Stimulated activated CD8-positive, alpha-beta memory T cell treated with anti-CD3 and anti-CD28 coated beads, Interleukin-15, amount 100 ng/mL, for 24 hours (primary cell): ENCODE measurements at places on chromosomes 7 and 10.

DNA sequence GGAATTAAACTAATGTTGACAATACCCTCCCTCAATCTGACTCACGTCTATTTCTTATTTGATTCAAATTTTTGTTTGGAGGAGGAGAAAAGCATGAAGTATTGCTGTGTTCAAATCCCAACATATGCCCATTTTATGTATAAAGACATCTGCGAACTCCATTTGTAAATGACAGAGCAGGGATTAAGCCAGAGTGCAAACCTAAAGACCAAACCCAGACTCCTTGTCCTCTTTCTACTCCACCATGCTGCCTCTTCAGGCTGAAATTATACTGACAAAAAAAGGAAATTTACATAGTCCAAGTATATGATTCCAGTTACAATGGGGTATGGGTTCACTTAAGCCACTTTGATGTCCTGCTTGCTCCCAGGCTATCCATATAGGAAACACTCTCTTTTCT lies 383.1 kb downstream of the ADRA2A start:
- DNase-seq: no peak

GRCh38 chr7:42014625-42015618 lies 222.1 kb downstream of the GLI3 start:
- no peak for DNase-seq

DNA sequence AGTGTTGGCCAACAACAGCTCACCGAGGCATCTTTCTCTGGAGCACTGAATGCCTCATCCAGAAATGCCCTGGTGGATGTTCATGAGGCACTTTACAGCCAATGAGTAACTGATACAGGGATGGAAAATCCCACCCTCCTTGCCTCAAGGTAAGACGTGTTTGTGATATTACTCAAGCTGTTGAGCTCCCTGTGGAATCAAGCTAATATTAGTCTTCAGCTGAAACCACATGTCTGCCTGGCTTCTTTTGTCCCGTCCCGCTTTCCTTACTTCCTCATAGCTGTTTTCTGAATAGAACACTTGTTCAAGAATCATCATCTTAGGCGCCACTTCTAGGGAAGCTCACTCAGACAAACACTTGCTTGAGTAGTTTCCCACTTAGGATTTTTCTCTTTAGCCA lies 422.4 kb downstream of the INHBA start:
- DNase-seq: no peak

- DNase-seq: no peak
These were observed 317.5 kb upstream of the SEMA3A start for GRCh38 chr7:84512055-84512454.

DNA sequence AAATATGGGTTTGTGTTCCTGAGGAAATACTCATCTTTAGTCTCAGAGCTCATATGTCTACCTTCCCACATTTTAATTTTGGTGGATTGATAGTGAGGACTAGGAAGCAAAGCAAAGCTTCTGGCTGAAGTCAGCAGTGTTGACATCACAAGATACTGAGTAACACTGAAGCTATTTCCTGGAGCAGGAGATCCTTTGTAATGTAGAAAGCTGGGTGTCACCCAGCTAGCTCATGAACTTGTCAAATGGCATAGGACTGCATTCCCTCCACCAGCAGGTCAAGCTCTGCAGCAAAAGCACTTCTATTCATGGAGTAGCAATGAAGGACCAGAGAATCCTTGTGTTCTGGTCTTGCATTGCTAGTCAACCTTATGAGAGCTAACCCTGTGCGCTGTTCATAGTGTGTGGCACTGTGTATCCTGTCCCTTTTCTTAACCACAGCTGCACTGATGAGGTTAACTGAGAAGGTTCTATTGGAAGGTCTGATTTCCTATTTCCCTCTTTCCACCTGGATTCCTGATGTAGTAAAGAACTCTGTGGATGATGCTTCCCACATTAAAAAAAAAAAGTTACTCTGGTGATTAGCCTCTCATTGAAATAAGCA lies 94.8 kb upstream of the ZNF804B start:
- no peak for DNase-seq

- no peak for DNase-seq
These were observed 361 bp upstream of the PLXDC2 start for GRCh38 chr10:19815731-19816410.

DNA sequence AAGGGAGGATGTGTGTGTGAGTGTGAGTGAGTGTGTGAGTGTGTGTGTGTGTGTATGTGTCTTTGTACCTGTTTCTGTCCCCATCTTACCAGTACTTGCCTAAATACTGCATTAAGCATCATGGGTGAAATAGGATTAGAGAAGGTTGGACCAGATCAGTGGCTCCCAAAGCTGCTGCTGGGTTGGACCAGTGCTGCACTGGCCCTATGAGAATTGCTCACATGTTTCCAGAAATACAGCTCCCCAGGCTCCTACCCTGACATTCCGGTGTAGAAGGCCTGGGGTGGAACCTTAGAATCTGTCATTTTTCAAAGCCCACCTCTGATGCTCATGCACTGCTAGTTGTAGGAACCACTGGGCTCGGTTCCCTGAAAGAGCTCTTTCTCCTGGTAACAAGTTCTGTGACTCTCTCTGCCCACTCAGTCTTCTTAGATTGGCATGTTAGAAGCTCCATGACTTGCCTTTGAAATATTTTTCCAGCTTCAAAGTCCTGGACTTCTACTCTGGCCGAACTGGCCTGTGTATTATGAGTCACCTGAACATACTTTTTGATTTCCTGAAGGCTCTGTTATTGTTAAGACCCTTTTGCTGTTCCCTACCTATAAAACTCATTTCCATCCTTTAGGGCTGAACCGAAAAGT lies 224.7 kb downstream of the CUX1 start:
- no peak for DNase-seq

GRCh38 chr7:110938165-110938564 lies 152.8 kb upstream of the LRRN3 start:
- no peak for DNase-seq

DNA sequence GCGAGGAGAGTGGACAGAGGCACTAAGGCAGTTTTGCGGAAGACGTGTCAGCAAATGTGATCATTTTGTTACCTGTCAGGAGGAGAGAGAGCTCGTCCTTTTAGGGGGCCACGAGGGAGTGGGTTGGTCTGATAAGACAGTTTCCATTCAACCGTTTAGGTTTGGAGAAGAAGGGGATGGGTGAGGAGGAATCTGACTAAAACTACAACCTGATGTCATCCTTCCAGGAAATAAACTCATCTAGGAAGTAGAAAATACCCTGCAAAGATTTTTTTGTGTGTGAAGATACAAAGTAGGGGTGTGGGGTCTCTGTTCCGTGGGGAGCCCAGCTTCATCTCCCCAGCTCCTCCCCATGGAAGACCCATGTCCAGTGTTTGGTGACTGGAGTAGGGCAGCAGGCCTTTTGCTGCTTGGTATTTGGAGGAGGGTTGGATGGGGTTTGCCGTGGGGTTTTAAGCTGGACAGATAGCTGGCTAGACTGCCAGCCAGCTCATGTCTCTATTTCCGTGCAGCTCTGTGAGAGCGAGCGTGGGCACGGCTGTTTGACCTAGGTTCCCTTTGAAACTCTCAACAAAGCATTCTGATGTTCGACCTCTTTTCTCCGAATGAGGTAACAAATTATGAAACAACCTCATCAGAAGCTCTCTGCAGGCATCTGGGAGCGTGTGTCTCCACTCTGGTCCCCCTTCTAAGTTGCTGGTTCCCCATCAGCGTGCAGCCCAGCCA lies 136.0 kb upstream of the TCF7L2 start:
- DNase-seq: no peak

DNA sequence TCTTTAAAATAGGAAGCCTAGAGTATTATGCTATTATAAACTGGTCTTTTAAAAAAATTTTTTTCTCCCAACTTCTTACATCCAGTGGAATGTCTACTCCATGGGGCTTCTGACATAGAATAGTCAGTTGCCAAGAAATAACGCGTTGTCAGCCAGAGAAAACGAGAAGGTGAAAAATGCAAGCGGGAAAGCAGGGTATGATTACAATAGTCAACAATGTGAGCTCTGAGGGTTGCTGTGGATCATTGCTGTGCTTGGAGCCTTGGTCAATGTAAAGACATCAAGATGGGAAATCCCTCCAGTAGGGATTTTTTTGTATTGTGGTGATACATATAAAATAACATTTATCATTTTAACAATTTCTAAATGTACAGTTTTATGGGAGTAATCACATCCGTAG lies 27.6 kb upstream of the PLPP4 start:
- no peak for DNase-seq

DNA sequence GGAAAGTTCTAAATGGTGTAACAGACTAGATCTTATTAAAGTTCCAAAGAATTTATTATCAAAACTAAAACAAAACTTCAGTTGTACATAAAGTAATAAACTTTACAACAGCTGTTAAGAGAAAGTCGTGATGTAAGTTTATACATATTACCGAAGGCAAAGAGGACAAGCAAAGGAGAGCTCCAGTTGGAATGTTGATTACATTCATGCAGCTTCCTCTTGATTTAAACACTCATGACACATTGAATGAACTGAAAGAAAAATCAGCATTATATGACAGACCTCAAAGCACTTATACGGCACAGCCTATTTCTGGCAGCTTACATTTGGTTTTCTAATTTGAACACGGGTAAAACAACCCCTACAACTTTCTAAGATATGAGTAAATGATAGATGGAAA lies 13.6 kb downstream of the SRI start:
- no peak for DNase-seq

- no peak for DNase-seq
These were observed 28.2 kb downstream of the PTPRE start for GRCh38 chr10:127935071-127935561.

- DNase-seq: no peak
These were observed 519.1 kb upstream of the AUTS2 start for GRCh38 chr7:69078997-69079769.

DNA sequence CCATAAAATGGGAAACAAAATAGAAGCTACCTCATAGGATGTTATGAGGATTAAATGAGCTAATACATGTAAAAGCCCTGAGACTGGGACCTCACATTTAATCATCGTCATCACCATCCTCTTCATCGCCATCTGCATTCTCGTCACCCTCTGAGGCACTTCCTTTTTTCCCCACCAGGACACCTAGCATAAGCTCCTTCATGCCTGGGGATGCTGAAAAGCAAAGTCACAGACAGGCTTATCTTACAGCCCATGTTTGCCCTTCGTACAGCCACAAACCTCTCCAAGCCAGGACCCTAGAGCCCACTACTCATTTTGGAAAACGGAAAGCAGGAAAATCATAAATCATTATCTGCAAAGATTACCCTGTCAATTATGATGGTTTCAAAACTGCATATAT lies 249.6 kb downstream of the GPAM start:
- DNase-seq: no peak

DNA sequence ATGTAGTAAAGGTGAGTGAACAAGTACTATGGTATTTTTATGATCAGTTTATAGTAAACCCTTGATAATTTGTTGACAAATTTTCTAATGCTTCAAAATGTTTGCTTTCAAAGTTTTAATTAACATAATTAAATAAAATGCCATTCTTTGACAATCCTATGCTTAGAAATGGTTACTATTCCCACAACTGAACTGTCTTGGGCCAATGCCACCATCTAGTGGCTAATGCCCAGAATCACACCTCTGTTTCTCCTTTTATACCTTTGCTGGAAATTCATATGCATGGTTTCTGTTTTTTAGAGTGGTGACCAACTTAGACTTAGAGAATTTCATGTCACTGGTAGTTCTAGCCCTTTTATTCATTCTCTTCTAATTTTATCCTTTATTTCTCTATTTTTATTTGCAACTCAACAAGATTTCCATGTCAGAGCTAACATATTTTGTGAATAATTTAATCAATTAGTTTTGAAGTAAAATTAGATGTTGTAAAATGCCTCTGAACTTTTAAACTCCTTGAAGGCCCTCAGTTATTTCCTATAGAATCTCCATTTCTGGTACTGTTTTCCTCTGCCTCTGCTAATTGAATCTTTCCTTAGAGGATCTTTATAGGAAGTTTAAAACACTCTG lies 31.1 kb downstream of the PCGF5 start:
- no peak for DNase-seq

DNA sequence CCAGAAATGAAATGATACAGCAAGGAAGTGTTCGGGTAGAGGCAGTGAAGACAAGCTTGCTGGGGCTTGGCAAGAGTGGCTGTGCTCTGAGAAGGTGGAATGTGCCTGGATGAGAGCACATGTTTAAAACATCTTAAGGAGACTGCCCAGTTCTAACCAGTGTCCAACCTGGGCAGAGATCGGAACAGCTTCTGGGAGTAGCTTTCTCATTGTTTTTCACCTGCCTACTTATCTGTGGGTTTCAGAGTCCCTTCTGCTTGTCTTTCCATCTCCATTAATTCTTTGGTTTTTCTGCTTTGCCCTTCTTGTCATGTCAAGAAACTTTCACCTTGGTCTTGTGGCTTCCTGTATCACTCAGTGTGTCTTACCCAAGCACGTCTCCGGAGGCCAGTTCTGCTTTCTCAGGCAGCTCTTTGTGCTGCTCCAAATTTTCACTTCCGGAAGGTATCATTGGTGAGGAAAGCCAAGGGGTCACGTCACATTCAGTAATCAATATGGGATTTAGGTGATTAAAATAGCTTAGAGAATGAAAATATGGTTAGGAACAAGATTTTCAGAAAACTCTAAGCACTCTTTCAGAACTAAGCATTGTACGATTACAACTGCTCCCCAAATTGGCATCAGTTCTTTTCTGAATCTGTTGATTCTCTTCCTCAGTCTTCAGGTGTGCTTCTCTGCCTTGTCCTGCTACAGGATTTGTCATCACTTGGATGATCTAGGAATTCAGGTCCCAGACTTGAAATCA lies 5.5 kb upstream of the LAMB4 start:
- no peak for DNase-seq

- no peak for DNase-seq
These were observed 3.9 kb downstream of the HIP1 start for GRCh38 chr7:75734586-75735458.

DNA sequence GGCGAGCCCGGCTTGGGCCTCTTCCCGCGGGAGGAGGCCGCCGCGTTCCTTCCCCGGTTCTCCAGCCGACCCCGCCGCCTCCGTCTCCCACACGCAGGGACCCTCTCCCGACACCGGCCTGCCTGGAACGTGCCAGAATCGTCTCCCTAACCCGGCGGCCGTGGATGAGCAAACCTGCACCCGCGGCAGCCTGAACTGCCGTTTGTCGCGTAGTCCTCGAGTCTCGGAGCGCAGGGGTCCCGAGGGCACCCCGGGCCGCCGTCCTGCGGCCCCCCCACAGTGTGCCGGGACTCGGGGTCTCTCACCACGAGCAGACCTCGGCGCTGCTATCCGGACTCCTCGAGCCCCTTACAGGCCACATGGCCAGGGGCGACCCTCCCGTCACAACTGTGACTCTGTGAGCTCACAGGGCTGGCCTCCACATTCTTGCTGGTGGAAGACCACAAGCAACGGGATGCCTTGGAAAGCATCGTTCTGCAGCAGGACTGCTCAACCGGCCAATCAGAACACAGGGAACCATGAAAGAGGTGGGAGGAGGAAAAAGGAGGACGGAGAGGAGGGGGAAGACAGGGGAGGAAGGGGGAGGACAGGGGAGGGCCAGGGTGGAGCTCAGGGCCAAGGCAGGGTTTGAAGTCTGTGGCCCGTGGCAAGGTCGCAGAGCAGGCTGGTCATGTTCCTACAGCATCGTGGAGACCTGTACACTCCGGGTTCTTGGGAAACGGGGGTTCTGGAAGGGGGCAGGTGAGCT lies 276.9 kb downstream of the DNAJB6 start:
- DNase-seq: no peak
